Bladder microvascular endothelial cell (primary cell): ENCODE measurements at places on chromosomes 2 and 18. TPM values are rescaled to one million over a fixed set of nuclear protein-coding genes. Genes with fewer than 3 reads are reported as not detected.

The ST6GAL2 gene
- 0.25 TPM in 1 of 2 replicates, not detected in the other for total RNA-seq

The CYP26B1 gene
- total RNA-seq: 0.16 and 1.2 TPM in 2 replicates

The TDRD15 gene
- not detected in 2 replicates for total RNA-seq

The TBR1 gene
- under 0.01 TPM in 1 of 2 replicates, not detected in the other for total RNA-seq
